Islet precursor cell (in vitro differentiated cells): ENCODE measurements at places on chromosomes 5 and 9.

GRCh38 chr5:143767162-143767561 is 44.8 kb upstream of the HMHB1 start:
- no peak for DNase-seq

DNA sequence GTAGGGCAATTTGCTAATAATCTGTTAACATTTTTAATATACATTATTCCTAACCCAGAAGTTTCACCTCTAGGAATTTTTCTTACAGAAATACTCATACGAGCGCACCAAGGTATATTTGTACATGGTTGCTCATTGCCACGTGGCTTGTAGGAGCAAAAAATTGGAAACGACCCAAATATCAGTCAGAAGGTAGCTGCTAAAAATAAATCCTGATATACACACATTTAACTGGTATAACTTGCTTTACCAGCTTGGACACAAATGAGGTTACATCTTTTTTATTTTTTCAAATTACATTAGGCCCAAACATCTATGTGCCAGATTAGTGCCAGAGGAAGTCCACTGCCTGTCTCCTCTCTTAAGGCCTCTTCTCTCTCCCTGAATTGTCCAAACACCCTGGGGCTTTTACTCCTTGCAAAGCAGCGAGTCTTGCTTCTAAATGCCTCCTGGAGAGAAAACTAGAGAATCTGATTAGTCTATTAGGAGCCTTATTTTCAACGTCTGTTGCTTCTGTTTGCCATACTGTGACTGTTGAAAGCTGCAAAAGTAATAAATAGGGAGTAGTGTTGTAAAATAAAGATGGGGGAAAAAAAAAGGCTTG is 92.0 kb upstream of the SSBP2 start:
- DNase-seq: no peak

DNA sequence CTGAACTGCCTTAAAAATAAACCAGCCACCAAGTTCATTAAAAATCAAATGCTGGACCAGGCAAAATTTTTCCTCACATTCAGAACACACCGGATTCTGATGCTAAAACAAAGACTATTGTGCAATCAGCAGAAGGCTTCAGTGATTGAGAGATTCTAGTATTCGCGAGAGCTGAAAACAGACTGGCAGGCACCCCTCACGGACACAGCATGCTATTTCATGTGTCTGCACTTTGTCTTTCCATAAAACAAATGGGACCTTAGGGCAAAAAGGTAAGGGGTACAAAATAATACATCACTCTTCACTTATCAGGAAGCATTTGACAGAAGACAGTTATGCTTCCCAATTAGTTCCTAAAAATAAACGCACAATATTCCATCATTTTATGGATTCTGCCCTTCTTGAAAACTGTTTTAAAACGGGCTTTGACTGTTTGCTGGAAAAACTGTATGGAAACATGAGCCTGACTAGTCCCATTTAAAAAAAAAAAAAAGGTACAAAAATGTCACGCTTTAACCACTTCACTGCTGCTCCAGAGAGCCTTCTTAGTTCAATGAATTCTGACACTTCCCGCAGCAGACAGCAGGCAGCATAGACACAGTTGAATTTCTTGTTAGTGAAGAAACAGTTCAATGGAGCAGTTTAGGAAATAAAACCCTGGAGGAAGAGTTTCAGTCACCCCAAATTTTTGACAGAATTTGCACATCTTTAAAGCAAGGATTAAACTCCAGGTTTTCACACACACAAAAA is 99.2 kb downstream of the MED27 start:
- no peak for DNase-seq

GRCh38 chr5:12615141-12615820 is 711.0 kb upstream of the CTNND2 start:
- DNase-seq: no peak

GRCh38 chr9:27125030-27125429 is 16.0 kb downstream of the TEK start:
- peak; percentile 66 for DNase-seq

GRCh38 chr5:148012801-148013200 is 51.0 kb upstream of the SPINK5 start:
- no peak for DNase-seq
